ENCODE measurements at places on chromosomes 3 and 15. TPM values are rescaled to one million over a fixed set of nuclear protein-coding genes. Genes with fewer than 3 reads are reported as not detected.

DNA sequence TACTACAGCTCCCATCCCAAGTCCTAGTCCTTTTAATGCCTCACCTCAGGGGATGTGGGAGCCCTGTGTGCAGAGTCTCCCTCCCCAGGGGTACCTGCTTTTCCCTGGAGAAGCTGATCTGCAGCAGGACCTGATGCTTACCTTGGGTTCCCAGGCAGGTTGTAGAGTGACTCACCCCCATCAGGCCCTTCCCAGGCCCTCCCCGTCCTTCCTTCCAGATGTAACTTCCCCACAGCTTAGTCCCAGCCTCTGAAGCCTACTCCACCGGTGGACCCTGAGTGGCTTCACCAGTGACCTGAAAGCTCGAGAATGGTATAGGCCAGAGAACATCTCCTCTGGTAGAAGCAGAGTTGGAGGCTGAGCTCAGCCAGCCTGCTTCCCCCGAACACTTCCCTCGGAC lies 254.2 kb upstream of the STT3B start:
- H3K27me3 ChIP-seq, result no peaks in the 10 kb centered on the region
- no peak overlapping the region for H3K4me3 ChIP-seq
- DNase-seq, result no peak
- H3K4me1 ChIP-seq, result peaks cover 10% of the 10 kb centered on the region
- peaks cover 16% of the 10 kb centered on the region for H3K36me3 ChIP-seq

DNA sequence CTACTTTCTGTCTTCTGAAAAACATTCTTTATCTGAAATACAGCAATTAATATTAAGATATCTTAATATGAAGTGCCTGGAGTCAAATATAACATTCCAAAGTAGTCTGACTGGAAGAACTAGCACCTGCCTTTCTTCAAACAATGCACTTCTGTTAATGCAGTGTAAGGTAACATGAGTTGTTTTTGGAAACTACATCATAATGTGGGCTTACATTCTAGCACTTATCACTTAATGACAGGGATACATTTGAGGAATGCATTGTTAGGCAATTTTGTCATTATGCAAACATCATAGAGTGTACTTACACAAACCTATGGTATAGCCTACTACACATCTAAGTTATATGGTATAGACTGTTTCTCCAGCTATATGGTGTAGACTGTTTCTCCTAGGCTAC lies 49.2 kb downstream of the SLC15A2 start:
- DNase-seq, result no peak
- H3K36me3 ChIP-seq, result peaks cover 35% of the 10 kb centered on the region
- no peaks in the 10 kb centered on the region for H3K27me3 ChIP-seq
- H3K4me3 ChIP-seq, result no peak overlapping the region

DNA sequence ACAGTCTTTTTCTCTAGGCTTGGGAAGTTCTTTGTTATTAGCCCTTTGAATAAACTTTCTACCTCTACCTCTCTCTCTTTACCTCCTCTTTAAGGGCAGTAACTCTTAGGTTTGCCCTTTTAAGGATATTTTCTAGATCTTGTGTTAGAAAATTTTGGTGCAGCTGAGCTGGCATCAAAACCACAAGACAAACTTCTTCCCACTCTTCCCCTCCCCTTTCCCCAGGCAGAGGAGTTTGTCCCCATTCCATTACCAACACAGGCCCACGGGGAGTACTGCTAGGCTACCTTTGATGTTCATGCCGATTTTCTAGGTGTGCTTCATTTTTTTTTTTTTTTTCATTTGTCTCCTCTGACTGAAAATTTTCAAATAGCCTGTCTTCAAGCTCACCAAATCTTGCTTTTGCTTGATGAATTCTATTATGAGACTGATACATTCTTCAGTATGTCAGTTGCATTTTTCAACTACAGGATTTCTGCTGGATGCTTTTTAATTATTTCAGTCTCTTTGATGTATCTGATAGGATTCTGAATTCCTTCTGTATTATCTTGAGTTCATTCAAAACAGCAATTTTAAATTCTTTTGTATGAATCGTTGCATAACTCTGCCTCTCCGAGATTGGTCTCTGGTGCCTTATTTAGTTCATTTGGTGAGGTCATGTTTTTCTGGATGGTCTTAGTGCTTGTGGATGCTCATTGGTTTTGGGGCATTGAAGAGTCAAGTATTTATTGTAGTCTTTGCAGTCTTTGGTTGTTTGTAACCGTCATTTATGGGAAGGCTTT lies 112.0 kb downstream of the UBE2E2 start:
- H3K4me1 ChIP-seq, result no peaks in the 10 kb centered on the region
- H3K4me3 ChIP-seq, result no peak overlapping the region
- H3K27me3 ChIP-seq, result no peaks in the 10 kb centered on the region
- no peaks in the 10 kb centered on the region for H3K36me3 ChIP-seq
- no peak for DNase-seq
- H3K27ac ChIP-seq, result no peak overlapping the region

DNA sequence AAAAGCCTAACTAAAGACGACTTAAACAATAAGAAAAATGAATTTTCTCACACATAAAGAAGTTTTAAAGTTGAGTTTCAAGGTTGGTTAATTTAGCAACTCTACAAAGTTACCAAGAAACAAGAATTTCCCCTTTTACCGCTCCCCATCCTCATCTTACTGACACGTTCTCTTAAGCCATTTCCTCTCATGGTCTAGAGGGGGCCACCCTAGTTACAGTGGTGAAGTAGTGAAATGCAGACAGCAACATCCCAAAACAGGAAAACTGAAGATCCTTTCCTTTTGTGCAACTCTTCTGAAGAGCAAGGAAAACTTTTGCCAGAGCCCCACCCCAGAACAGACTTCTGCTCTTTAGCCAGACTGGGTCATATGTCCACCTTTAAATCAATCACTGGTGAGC lies 17.3 kb upstream of the SOX14 start:
- H3K4me1 ChIP-seq, result no peaks in the 10 kb centered on the region
- H3K27me3 ChIP-seq, result peaks cover 2% of the 10 kb centered on the region
- H3K36me3 ChIP-seq, result no peaks in the 10 kb centered on the region

- H3K4me3 ChIP-seq, result no peak overlapping the region
- H3K27ac ChIP-seq, result no peak overlapping the region
- H3K4me1 ChIP-seq, result no peaks in the 10 kb centered on the region
- H3K27me3 ChIP-seq, result peaks cover 11% of the 10 kb centered on the region
- no peaks in the 10 kb centered on the region for H3K36me3 ChIP-seq
These were observed 61.3 kb downstream of the BDH1 start for GRCh38 chr3:197494366-197495058.

The ERICH6 gene
- total RNA-seq, result 0.38 TPM

GRCh38 chr3:165854696-165855095 lies 17.5 kb upstream of the BCHE start:
- H3K27ac ChIP-seq, result no peak overlapping the region
- H3K4me3 ChIP-seq, result no peak overlapping the region
- H3K27me3 ChIP-seq, result no peaks in the 10 kb centered on the region
- no peak for DNase-seq

GRCh38 chr3:39754549-39754948 lies 54.9 kb upstream of the MYRIP start:
- no peak overlapping the region for H3K4me3 ChIP-seq
- no peaks in the 10 kb centered on the region for H3K4me1 ChIP-seq
- H3K27me3 ChIP-seq, result no peaks in the 10 kb centered on the region
- H3K36me3 ChIP-seq, result no peaks in the 10 kb centered on the region
- no peak overlapping the region for H3K27ac ChIP-seq

GRCh38 chr15:31768055-31768454 lies 262.3 kb upstream of the CHRNA7 start:
- peaks cover 11% of the 10 kb centered on the region for H3K27me3 ChIP-seq
- no peaks in the 10 kb centered on the region for H3K36me3 ChIP-seq
- H3K4me1 ChIP-seq, result no peaks in the 10 kb centered on the region
- H3K4me3 ChIP-seq, result no peak overlapping the region
- H3K27ac ChIP-seq, result no peak overlapping the region

DNA sequence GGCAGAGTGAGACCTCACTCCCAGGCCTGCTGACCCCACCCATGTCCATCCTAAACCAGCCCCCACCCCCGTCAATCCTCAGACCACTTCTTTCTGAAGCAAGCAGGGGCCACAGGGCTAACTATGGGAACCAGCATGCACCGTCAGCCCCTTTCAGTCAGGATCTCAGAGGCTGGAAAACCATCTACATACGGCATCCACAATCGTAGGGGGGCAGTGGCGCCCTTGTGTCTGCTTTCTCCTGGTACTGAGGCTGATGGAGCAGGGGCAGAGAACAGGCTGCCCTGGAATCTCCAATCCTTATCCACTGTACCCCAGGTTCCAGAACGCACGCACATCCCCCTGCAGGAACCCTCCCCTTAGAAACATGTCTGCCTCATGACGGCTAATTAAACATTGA lies 56.6 kb downstream of the XXYLT1 start:
- H3K4me1 ChIP-seq, result no peaks in the 10 kb centered on the region
- no peak overlapping the region for H3K27ac ChIP-seq
- no peaks in the 10 kb centered on the region for H3K27me3 ChIP-seq

- peaks cover 30% of the 10 kb centered on the region for H3K27me3 ChIP-seq
- H3K27ac ChIP-seq, result no peak overlapping the region
- no peaks in the 10 kb centered on the region for H3K36me3 ChIP-seq
- no peaks in the 10 kb centered on the region for H3K4me1 ChIP-seq
These were observed 20.5 kb upstream of the LMOD3 start for GRCh38 chr3:69142797-69143454.
